ENCODE measurements at places on chromosomes 4 and X. TPM values are rescaled to one million over a fixed set of nuclear protein-coding genes. Genes with fewer than 3 reads are reported as not detected.

GRCh38 chrX:45781901-45782553 lies 581.4 kb upstream of the DIPK2B start:
- no peak for DNase-seq

- DNase-seq: no peak
Measured at GRCh38 chr4:88893961-88894360, 163.0 kb downstream of the FAM13A start.

DNA sequence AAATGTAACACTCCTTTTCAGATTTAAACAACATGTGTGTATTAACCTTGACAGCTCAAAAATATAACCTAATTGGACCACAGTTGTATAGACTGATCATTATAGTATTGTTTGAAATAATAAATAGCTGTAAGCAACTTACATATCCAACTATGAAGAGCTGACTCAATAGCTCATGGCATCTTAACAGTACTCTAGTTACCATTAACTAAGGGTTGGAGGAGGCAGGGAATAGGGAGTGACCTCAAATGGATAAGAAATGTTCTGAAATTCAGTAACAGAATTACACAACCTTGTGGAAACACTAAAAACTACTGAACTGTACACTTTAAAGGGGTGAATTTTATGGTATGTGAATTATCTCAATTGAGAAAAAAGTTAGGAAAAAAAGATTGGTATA lies 136.5 kb upstream of the CPEB2 start:
- no peak for DNase-seq

- no peak for DNase-seq
Measured at GRCh38 chr4:124943145-124943889, 230.8 kb upstream of the ANKRD50 start.

- DNase-seq: no peak
Measured at GRCh38 chr4:2283199-2283711, 21.3 kb upstream of the MXD4 start.

GRCh38 chr4:103199009-103199408 lies 866 bp upstream of the CENPE start:
- DNase-seq: no peak

GPC3 gene
- total RNA-seq: 0.55 TPM

FAM47C gene
- total RNA-seq: not detected

DNA sequence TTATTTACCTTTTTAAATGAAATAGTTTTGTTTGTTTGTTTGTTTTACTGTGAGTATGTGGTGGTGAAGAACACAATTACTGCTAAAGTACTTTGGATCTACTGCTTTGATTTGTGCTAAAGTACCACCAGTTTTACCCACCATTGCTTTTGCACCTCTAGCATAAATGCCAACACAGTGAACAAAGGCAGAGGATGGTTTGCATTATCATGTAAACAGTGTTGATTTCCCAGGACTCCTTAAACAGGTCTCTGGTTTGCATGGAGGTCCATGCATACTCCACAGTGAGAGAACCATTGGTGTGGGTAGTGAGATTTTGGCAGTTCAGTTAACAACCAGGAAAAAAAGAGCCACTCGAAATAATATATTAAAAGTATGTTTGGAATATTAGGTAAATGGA lies 11.0 kb downstream of the FAT4 start:
- no peak for DNase-seq

CASP3 gene
- total RNA-seq: 37.8 TPM

- no peak for DNase-seq
Measured at GRCh38 chrX:148582353-148582752, 81.9 kb downstream of the AFF2 start.

DNA sequence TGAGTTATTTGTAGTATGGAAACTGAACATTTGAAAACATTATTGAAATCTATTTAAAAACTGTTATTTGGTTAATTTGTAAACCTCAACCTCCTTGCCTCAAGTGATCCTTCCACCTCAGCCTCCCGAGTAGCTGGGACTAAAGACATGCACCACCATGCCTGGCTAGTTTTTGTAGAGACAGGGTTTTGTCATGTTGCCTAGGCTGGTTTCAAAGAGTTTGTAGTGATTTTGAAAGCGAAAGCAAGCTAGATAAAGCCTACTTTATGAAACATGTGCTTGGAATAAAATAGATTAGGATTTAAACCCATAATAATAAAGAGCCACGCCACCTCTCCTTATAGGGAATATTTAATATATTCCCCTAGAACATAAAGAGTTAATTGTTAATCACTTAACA lies 23.5 kb downstream of the ARSJ start:
- DNase-seq: no peak

ENPEP gene
- 1.2 TPM for total RNA-seq

TSPAN7 gene
- total RNA-seq: 138 TPM

DNA sequence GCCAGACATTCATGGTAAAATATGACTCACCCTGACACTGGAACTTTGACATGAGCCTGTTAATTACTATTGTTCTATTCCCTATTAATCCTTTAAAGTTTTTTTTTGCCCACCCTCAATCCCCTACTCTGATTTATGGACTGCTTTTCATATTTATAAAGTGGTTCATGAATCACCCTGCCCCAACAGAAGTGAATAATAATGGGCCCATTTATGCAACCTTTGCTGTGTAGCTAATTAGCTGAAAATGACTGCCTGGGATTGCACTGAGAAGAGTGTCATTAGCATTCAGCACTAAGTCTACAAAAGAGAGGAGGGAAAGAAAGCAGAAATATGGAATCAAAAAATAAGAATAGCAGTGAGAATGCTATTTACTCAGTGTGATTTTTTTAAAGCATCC lies 154.3 kb downstream of the COMMD8 start:
- no peak for DNase-seq

SLC26A1 gene
- total RNA-seq: 1.9 TPM

- no peak for DNase-seq
Measured at GRCh38 chr4:188658958-188659522, 519.8 kb downstream of the TRIML1 start.

GRCh38 chrX:39718981-39719380 lies 378.8 kb downstream of the BCOR start:
- DNase-seq: no peak

- DNase-seq: no peak
Measured at GRCh38 chr4:174681723-174682300, 147.2 kb downstream of the GLRA3 start.

YY2 gene
- 1.2 TPM for total RNA-seq

COL4A5 gene
- total RNA-seq: 5.0 TPM

SATL1 gene
- total RNA-seq: not detected

SYTL4 gene
- total RNA-seq: 35.7 TPM

GRCh38 chr4:146247356-146247755 lies 33.0 kb downstream of the REELD1 start:
- no peak for DNase-seq

GRCh38 chr4:151771664-151772063 lies 10.9 kb upstream of the GATB start:
- DNase-seq: no peak

RAB33A gene
- 0.47 TPM for total RNA-seq

PDGFRA gene
- total RNA-seq: 110 TPM

DNA sequence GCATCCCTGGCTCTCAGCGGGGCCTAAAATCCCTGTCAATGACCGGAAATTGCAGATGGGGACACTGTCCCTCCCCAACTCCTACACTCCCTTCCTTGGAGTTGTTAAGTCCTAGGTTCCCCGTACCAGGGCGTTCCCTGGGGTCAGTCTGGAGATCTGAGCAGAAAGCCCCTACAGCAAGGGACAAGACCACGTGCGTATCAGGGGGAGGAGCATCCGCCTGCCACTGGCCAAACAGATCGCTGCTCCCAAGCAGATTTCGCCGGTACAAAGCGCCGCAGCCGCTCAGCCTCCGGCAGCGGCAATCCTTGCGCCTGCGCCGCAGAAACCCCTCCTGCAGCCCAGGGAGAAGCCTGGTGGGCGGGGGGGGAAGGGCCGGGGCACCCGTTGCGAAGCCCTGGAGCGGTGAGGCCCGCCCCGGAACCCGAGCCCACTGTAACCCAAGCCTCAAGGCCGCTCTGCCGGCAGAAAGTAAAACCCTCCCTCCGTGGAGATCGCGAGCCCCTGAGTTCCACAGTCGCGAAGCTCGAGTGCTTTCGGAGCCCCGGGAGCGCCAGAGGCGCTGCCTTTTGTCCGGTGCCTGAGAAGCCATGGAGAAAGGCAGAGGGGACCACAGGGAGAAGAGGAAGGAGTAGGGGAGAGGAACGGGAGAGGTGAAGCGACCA lies 2.7 kb downstream of the CRMP1 start:
- DNase-seq: no peak

MAGEB2 gene
- not detected for total RNA-seq

- DNase-seq: no peak
Measured at GRCh38 chr4:122456231-122457116, at the start of gene IL2. IL2 (minus strand) TSS chr4:122456725; CDS start chr4:122456440, 285 bp downstream.

GRCh38 chr4:14994242-14994641 lies 8.0 kb upstream of the CPEB2 start:
- no peak for DNase-seq

DNA sequence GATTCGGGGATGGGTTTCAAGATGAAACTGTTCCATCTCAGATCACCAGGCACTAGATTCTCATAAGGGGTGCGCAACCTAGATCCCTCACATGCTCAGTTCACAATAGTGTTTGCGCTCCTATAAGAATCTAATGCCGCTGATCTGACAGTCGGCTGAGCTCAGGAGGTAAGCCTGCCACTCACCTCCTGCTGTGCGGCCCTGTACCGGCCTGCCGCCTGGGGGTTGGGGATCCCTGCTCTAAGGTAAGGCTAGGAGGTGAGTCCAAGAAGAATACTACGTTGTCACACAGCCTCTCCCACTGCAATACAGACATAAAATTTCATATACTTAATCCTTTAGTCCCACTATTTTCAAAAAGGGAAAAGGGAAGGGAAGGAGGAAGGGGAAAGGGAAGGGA lies 213.4 kb upstream of the HCCS start:
- no peak for DNase-seq

GRCh38 chr4:26717332-26717731 lies 133.4 kb downstream of the TBC1D19 start:
- DNase-seq: no peak

DNA sequence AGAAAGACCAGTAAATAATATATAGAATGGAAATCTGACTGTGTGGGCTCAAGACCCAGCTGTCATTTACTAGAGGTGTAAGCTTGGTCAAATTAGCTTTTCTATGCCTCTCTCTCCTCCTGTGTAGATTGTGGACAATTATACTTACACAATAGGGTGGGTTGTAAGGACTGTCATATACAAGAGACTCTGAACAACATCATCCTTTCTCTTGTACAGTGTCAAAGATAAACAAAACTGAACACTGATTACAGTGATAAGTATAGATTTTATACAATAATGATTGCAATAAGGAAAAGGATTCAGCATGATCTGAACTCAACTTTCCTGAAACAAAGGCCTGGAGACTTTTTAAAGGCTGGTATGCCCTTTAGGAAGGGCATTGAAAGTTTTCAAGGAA lies 429.2 kb upstream of the HS3ST1 start:
- no peak for DNase-seq

GRCh38 chrX:18045436-18045835 lies 175.2 kb downstream of the BEND2 start:
- DNase-seq: no peak

GRCh38 chr4:40046311-40046980 lies 10.2 kb upstream of the N4BP2 start:
- DNase-seq: peak; percentile 38

HS6ST2 gene
- total RNA-seq: 0.52 TPM

RPS3A gene
- total RNA-seq: 1,246 TPM

DNA sequence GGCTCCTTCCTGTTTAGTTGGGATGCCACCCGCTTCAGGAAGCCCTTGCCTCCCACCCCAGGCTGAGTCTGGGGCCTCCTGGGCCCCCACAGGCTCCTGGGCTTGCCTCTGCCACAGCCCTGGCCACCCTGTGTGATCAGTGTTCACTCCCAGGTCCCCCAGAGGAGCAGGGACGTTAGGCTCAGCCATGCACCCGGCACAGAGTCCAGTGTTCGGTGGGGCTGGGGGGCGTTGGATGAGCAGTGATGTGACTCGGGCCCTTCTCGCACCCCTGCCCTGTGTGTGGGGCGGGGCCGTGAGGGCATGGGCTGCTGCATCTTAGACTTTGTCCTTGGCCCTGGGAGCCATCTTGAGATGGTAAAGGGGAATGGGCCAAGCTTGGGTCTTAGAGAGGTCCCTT lies 29.9 kb upstream of the HTRA3 start:
- no peak for DNase-seq

Data from mucosa of descending colon (tissue), 3 donors.